A549 treated with ZK216348 at 1 μM for 4 hours (cell line): ENCODE measurements at places on chromosomes 4 and X. TPM values are rescaled to one million over a fixed set of nuclear protein-coding genes. Genes with fewer than 3 reads are reported as not detected.

The ADH1A gene
- total RNA-seq, result not detected in 5 replicates

The FAM236A gene
- total RNA-seq, result not detected in 5 replicates

The MUC7 gene
- total RNA-seq, result not detected in 5 replicates

The UVSSA gene
- 3.2 to 5.7 TPM (median 5.0 TPM) in 5 replicates for total RNA-seq

The FAM149A gene
- 0.98 to 1.6 TPM (median 1.2 TPM) in 5 replicates for total RNA-seq

The ARHGAP4 gene
- 0.98 to 2.9 TPM (median 2.2 TPM) in 5 replicates for total RNA-seq

The FAM184B gene
- 0.02 to 0.07 TPM (median 0.04 TPM) in 5 replicates for total RNA-seq

The TDO2 gene
- total RNA-seq, result 0.22 to 0.73 TPM (median 0.62 TPM) in 5 replicates
